ENCODE measurements at places on chromosomes 7 and 10.

DNA sequence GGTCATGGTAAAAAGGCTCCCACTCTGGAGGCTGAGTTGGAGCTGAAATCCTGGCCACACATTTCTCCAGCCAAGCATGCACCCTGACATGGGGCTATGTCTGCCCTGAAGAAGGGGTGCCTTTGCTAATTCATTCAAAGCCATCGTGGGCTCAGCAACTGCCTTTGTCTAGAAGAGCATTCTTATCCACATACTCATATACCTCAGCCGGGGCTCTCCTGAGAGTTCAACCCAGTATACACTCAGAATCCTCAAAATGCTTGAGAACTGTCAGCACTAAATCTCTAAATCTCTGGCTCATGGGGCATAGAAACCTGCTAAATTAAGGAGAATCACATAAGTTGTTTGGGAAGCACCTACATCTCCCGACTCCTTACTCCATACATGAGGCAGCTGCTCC, 89.3 kb downstream of the MRPL32 start:
- no peak for DNase-seq

DNA sequence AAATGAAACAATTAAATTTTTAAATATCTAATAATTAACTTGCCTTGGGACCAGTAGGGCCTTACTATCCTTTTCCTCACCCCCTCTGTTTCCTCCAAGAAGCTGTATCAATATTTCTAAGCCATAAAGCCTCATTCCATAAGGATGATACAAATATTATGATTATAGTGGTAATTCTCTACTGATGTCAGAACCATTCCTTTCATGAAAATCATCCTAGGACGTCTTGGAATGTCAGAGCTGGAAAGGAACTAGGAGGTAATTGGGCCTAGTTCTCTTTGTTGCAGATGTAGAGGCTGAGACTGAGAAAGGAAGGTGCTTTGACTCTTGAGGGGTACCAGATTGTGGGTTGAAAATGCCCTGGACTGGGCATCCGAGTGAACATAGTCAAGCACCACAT, 766.7 kb upstream of the GHITM start:
- no peak for DNase-seq

DNA sequence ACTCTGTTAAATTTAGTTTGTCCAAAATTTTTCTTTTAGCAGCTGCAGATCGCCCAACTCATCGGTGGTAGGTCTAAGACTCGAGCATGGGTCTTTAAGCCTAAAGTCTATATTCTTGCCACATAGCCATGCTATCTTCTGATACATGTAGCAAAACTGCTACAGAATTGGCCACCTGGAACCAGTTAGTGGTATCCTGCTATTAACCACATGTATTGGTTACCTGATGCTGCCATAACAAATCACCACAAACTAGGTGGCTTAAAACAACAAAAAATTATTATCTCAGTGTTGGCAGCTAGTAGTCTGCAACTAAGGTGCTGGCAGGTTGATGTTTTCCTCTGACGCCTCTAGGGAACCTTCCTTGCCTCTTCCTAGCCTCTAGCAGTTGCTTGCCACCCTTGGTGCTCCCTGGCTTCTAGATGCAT, 96.7 kb upstream of the PIK3CG start:
- DNase-seq, result no peak

- no peak for DNase-seq
These were observed 6.0 kb downstream of the RBM48 start for GRCh38 chr7:92534572-92534971.

All from Karpas-422 (cell line).